ENCODE measurements at places on chromosomes 6 and 20.

- no peak for DNase-seq
Observed at GRCh38 chr20:46631874-46632446, 19.3 kb downstream of the SLC13A3 start.

DNA sequence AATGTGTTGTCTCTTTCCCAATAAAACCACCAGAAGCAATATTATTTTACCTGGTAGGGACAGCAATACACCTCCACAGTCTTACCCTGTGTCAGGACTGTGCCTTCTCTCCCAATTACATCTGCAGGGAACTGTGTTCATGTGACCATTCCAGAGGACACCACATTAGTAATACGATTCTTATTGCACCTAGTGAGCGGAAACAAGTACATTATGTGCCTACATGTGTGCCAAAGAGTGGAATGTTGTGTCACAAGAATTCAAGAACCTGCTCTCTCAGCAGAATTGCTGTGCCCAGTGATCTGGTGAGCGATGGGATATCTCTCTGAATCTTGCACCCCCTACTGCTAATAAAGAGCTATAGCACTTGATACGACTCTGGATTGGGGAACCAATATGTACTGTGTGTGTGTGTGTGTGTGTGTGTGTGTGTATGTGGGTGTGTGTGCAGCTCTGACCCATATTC, 57.4 kb upstream of the FOXC1 start:
- peak; percentile 14 for DNase-seq

GRCh38 chr6:150720774-150721233, 121.1 kb downstream of the PLEKHG1 start:
- peak; percentile 76 for DNase-seq

GRCh38 chr20:62367633-62368391, 700 bp upstream of the LAMA5 start:
- DNase-seq: no peak

DNA sequence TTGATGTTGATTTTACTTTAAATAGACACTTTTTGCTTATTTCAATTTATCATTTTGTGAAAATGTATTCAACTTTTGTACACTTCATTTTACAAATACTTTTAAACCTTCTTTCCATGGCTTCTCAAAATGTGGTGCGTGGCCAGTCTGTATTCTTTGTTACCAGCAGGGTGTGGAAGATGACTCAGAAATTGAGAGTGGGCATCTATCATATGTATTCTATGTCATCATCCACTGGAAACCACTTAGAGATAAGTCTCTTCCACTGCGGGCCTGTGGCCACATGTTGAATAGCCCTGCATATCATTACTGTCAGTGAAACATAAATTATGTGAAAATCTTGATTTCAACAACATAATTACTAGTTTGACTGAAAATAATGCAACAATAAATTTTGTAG, 52.6 kb upstream of the MC3R start:
- peak; percentile 29 for DNase-seq

DNA sequence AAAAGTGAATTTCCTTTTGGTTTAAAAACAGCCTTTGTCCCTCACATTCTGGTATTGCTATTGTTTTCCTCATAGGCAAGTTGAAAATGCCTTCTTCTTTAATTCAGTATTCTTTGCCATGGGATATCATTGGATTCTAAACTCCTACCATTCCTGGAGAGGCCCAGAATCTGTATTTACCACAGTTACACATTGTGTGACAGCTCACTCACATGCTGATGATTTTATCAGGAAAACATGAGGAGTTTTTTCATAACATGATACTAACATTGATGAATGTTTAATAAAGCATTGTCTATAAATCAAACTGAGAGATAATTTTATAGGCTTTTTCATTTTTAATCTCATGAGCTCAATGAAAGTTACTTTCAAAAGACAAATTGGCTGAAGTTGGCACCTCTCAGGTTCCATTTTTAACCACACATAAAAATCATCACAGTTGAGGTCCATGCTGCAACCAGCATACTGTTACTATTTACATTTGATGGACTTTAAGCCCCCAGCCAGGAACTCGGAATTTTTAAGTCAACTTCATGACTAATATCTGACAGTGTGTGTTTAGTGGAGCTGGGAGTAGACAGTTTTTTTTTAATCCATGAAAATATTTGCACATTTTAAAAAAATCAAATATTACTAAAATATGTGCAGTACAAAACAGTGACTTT, 82.8 kb downstream of the FAM83B start:
- DNase-seq: no peak

DNA sequence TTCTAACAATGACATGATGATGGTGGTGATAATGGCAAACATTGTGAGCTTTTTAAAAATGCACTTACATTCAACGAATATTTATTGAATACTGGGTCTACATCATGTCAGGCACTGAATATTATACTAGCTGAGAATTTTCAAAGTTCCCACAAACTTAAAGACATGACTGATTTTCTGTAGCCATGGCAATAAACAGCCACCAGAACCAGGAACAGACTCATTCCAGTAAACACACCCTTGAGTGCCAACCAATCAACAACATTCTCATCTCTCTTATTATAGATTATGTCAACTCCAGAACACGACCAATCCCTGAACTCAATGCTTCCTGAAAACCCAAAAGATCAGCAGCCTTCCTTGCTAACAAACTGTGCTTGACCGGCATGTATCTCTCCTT, 212.4 kb upstream of the RUNX2 start:
- DNase-seq: no peak

- DNase-seq: no peak
Observed at GRCh38 chr20:48704761-48705160, 123.0 kb downstream of the PREX1 start.

GRCh38 chr20:42179768-42180167, 561.6 kb upstream of the CHD6 start:
- DNase-seq: no peak

DNA sequence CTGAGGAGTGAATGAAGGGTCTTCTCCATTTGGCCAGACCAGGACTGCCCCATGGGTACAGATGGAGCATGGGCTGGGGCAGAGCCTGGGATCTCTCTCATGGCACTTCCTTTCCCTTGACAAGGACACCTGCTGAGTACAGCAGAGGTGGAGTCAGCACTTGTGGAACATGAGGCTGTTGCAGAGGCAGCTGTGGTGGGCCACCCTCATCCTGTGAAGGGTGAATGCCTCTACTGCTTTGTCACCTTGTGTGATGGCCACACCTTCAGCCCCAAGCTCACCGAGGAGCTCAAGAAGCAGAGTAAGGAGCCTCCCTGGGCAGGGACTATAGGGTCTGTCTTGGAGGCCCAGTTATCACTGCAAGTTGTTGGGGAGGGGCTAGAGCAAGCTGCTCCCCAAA, 29.6 kb downstream of the GSS start:
- DNase-seq: no peak

DNA sequence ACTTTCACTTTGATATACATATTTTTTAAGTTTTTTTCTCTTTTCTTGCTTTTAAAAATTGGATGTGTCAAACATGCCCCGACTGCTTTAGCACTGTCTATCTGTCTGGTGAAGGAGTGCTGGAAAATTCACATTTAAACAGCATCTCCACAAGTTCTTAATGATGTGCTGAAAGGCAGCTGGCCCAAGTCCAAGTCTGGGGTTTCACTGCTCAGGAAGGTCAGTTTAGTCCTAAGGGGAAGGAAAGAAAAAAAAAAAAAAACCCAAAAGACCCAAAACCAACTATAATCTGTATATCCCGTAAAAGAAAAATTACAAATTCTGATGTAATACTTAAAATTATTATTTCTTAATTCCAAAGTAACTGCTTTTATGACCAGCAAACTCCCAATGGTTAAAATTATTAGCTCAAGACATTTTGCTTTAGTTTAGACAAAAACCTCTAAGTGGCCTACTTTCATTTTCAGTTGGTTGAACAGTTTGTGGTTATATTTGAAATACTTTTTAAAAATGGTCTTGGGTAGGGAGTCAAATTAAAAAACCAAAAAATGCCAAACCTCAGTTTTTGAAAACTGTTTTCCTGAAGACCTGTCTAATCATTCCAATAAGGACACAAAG, 79.5 kb upstream of the PREP start:
- no peak for DNase-seq

DNA sequence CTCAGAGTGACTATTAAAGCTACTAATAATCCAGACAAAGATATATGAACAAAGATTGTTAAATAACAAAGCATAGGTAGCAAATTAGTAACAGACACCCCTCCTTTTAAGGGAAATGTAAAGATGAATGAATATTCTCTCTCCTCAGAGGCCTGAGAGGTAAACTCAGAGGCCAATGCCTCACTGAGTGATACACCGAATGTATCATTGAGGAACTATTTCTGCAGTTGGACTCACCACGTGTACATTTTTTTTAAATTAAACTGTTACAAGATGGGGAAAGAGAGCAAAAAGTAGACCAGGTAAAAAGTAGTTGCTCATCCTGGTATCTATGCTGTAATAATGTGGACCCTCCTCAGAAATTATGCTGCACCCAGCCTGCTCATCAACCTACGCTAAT, 72.3 kb upstream of the IPCEF1 start:
- DNase-seq: no peak

- no peak for DNase-seq
Observed at GRCh38 chr6:142975365-142975764, 30.4 kb upstream of the HIVEP2 start.

DNA sequence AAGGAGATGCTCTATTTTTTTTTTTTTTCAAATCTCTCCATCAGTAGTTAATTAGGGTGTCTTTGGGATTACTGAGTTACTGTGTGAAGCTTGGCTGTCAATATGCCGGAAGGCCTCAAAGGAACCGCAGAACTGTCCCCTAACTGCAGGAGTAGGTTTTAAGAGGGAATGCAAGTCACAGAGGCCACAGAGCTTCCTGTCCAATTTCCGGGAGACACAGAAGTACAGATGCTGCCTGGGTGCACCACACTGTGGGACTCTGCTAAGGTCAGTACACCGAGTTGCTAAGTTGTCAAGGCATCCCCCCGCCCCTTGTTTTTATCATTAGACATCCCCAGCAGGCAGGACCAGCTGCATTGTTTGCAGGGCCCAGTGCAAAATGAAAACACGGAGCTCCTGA, 120.2 kb upstream of the RAB32 start:
- no peak for DNase-seq

GRCh38 chr6:138278326-138278725, 60.0 kb upstream of the PBOV1 start:
- peak; percentile 28 for DNase-seq

DNA sequence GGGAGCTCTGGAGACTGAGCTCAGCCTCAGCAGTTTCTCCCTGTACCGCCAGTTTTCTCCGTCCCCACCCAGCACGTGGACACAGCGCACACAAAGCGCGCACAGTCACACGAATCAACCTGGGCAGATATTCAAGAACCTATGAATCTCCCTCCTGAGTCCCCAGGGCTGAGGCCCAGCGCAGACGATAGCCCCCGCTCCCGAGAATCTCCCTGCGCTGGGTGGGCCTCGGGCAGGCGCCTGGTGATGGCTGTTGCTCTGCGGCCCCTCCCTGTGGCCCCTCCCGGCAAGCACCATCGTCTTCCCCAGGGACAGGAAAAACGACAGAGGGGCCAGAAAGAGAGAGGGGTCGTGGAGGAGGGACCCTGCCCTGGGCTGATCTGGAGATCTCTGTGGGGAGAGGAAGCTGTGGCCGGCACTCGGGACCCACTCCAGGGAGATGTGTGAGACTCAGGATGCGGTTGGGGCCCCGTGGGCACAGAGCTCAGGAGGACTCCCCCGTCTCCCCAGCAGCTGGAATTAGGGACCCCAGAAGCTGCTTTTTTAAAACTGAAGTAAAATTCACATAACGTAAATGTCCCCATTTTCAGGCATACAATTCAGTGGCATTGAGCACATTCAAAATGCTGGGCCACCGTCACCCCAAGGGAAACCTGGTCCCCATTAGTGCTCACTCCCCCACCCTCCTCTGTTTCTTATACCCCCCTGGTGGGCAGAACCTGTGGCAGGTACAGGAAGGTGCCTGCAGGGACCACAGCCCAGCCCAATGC, 330.8 kb downstream of the TAF4 start:
- DNase-seq: no peak

DNA sequence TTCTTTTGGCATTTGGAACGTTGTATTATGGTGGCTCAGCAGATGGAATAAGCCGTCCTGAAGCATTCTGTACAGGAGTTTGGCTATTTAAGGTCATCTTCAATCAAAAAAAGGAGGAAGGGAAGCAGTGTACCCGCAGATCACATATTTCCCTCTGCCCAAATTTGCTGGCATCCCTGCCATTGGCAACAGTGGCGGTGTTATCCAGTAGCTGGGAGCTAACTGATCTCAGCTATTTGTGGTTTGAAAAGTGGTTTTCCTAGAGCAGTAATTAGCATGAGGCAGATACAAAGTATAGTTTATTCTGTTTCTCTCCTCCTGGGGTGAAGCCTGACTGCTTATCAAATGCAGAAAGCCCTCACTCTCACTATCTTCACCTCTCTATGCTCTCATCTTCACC, 576.8 kb downstream of the QKI start:
- no peak for DNase-seq

- peak; percentile 45 for DNase-seq
Observed at GRCh38 chr6:96899019-96899418, 1.3 kb upstream of the NDUFAF4 start.

DNA sequence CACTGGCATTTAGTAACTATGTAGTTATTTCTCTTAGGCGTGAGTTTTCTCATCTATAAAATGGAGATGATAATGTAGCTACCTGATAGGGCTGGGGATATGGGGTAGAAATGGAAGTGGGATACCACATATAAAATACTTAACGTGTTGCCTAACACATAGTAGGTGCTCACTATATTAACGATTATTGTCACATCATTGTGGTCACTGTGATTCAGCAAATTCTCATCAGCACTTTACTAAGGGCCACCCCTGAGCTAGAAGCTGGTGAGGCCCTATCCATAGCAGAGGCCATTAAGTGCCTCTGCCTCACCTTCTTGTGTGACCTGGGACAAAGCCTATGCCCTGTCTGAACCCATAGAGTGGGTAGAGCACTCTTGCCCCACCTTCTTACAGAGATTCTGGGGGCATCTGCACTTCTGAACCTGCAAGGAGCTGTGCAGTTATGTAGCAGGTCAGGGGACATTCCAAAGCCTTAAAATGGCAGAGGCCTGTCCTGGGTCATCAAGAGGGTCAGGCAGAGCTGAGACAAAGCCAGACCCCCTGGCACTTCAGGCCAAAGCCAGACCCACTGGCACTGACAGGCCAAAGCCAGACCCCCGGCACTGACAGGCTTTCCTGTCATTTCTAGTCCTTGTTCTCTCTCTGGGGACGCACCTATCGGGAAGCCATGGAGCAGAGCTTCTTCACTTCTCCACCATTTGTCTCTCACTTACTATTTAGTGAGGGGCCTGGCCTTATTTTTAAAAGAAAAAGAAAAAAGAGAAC, 7.0 kb upstream of the RIMS4 start:
- DNase-seq: no peak

GRCh38 chr6:40668203-40668602, 81.0 kb upstream of the LRFN2 start:
- no peak for DNase-seq

GRCh38 chr20:49811825-49812506, 662 bp upstream of the SLC9A8 start:
- DNase-seq: peak; percentile 38

- no peak for DNase-seq
Observed at GRCh38 chr6:117344444-117345291, 79.3 kb downstream of the VGLL2 start.

DNA sequence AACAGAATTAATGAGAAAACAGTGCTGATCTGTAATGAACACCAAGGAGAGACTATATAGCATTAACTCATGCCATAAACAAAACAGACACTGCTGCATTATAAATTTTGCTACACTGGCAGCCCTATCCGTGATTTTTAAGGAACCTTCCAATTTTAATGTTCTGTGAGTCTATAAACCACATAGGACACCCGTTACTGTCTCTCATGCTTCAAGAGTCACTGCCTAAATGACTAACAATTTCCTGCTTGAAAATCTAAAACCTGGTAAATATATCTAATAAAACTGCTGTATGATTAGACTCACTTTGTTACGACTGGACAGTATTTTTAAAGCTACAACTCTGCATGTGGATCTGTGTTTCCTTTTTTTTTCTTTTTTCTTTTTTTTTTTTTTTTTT, 8.7 kb downstream of the CHD6 start:
- DNase-seq: no peak
